Naive thymus-derived CD8-positive, alpha-beta T cell (primary cell): ENCODE measurements at places on chromosomes 12 and 14.

DNA sequence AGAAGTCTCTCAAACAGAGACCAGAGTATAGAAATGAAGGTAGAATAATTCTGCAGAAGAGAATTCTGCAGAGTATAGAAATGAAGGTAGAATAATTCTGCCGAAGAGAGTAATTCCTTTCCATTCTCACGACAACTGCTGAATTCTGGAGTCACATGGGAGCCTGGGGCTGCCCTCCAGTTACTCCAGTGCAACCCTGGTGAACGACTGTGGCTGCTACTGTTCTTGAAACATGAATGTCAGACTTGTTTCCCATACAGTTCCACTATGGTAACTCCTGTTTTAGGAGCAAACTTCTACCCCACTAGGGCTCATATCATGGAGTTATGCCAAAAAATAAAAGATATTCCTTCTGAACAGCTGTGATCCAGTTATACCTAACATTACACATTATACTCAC is 164.4 kb downstream of the KICS2 start:
- DNase-seq: no peak
- H3K4me1 ChIP-seq: no peaks in the 10 kb centered on the region
- no peak overlapping the region for H3K27ac ChIP-seq
- no peaks in the 10 kb centered on the region for H3K36me3 ChIP-seq

GRCh38 chr12:546265-546919 is 86.7 kb downstream of the B4GALNT3 start:
- no peak for DNase-seq
- no peak overlapping the region for H3K4me3 ChIP-seq
- peaks cover 20% of the 10 kb centered on the region for H3K4me1 ChIP-seq
- H3K36me3 ChIP-seq: peaks cover 5% of the 10 kb centered on the region
- H3K27me3 ChIP-seq: peaks cover 35% of the 10 kb centered on the region

DNA sequence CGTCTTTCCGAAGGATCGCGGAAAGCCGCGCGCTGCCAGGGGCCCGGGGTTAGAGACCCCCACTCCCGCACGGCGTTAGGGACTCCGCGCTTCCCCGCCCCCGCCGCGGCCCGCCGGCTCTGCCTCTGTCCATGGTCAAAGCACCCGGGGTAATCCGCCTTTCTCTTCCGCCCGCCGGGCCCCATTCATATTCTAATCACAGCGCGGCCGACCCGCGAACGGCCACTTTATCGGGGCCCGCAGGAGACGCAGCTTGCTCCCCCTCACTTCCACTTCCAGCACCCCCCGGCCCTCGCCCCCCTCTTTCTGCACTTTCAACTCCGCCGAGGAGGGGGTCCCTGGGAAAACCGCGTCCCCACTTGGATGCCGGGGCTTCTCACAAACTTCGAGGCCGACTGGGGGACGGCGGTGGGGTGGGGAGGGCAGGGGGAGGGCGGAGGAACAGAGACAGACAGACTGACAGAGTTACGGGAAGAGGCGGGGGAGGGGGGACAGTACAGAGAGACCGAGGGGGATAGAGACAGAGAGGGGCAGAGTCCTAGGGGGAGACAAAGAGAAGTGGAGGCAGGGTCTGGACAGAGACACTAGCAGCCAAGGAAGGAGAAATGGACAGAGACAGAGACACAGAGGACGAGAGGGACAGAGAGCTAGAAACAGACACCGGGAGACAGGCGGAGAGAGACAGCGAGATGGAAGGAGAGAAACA is 1.1 kb upstream of the RFX4 start:
- H3K4me1 ChIP-seq: peaks cover 49% of the 10 kb centered on the region
- H3K4me3 ChIP-seq: peak overlapping the region; percentile 77
- no peak for DNase-seq
- peaks cover 3% of the 10 kb centered on the region for H3K36me3 ChIP-seq
- H3K27me3 ChIP-seq: peaks cover 87% of the 10 kb centered on the region

GRCh38 chr12:102993537-102993936 is 36.1 kb downstream of the ASCL1 start:
- peaks cover 2% of the 10 kb centered on the region for H3K36me3 ChIP-seq
- no peak overlapping the region for H3K27ac ChIP-seq
- no peak overlapping the region for H3K4me3 ChIP-seq
- no peak for DNase-seq

DNA sequence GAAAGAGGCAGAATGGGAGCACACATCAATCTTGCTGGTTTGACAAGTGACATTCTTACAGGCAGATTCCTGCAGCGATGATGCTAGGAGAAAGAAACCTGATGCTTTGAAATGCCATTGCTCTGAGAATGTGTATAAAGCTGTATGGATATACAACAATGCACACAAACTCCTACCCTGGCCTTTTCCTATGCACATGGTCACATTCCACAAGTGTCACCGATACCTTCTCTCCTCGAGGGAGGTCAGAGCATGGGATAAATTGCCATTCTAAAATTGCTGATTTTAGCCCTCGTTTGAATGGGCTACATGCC is 11.9 kb downstream of the FGF6 start:
- H3K4me1 ChIP-seq: no peaks in the 10 kb centered on the region
- DNase-seq: no peak
- H3K4me3 ChIP-seq: no peak overlapping the region

DNA sequence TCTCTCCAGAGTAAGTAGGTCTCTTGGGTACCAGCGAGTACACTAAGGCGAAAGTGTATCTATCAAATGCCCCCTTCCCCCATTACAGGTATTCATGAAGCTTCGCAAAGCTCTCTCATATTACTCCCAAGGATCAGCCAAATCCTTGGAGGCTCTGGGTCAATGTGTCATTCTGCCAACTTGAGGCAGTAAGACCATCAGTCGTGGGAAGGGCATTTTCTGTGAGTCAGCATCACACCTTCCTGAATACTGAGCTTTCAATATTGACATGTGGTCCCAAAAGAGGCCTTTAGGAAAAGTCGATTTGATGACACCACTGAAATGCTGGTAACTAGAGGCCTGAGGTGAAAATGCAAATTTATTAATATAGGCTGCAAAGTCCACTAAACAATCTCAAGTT is 323.9 kb downstream of the LRIG3 start:
- no peaks in the 10 kb centered on the region for H3K4me1 ChIP-seq
- no peak overlapping the region for H3K27ac ChIP-seq
- DNase-seq: no peak
- no peaks in the 10 kb centered on the region for H3K36me3 ChIP-seq
- peaks cover 7% of the 10 kb centered on the region for H3K27me3 ChIP-seq
- H3K4me3 ChIP-seq: no peak overlapping the region

- H3K4me3 ChIP-seq: no peak overlapping the region
- H3K27me3 ChIP-seq: peaks cover 13% of the 10 kb centered on the region
- H3K4me1 ChIP-seq: no peaks in the 10 kb centered on the region
- no peak overlapping the region for H3K27ac ChIP-seq
Observed at GRCh38 chr14:60621386-60621785, 27.9 kb downstream of the SIX1 start.

GRCh38 chr12:2739069-2739468 is 55.7 kb upstream of the FKBP4 start:
- no peak for DNase-seq
- no peaks in the 10 kb centered on the region for H3K4me1 ChIP-seq
- no peaks in the 10 kb centered on the region for H3K36me3 ChIP-seq
- no peak overlapping the region for H3K27ac ChIP-seq
- no peak overlapping the region for H3K4me3 ChIP-seq

GRCh38 chr12:70638639-70639360 is 1.6 kb upstream of the PTPRB start:
- no peak overlapping the region for H3K4me3 ChIP-seq
- no peak overlapping the region for H3K27ac ChIP-seq

DNA sequence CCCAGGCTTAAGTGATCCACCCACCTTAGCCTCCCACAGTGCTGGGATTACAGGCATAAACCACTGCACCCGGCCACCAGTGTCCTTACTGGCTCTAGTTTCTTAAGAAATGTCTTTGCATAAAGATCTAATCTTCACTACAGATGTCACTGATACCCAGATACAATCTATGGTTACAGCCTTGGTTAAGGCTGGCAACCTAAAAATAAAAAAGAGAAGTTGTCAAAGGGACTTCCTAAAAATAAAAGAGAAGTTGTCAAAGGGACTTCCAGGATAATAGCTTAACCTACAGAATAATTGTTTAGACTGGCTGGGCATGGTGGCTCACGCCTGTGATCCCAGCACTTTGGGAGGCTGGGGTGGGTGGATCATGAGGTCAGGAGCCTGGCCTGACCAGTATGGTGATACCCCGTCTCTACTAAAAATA is 27.6 kb downstream of the ETFBKMT start:
- peaks cover 5% of the 10 kb centered on the region for H3K4me1 ChIP-seq
- peak overlapping the region; percentile 66 for H3K4me3 ChIP-seq
- peak overlapping the region; percentile 75 for H3K27ac ChIP-seq
- H3K36me3 ChIP-seq: peaks cover 78% of the 10 kb centered on the region
- no peaks in the 10 kb centered on the region for H3K27me3 ChIP-seq

GRCh38 chr12:116590561-116590960 is 31.4 kb downstream of the MAP1LC3B2 start:
- no peaks in the 10 kb centered on the region for H3K27me3 ChIP-seq
- DNase-seq: no peak
- H3K4me1 ChIP-seq: peaks cover 35% of the 10 kb centered on the region

DNA sequence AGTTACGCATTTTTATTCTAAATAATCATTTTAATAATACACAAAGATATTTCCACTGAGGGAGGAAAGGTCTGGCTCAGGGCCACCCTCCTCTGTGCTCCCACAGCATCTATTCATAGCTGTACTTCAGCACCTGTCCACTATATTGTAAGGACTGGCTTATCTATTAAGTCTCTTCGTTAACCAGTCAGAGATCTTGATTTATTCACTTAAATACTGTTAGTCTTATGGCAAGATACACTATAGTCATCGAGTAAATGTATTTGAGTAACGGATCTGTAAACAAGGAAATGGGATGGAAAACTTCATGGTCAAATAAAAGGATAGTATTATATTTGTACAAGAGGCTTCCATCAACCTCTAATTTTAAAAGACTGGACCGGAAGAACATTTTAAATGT is 54.6 kb downstream of the SPTLC2 start:
- no peaks in the 10 kb centered on the region for H3K27me3 ChIP-seq
- no peak overlapping the region for H3K27ac ChIP-seq

DNA sequence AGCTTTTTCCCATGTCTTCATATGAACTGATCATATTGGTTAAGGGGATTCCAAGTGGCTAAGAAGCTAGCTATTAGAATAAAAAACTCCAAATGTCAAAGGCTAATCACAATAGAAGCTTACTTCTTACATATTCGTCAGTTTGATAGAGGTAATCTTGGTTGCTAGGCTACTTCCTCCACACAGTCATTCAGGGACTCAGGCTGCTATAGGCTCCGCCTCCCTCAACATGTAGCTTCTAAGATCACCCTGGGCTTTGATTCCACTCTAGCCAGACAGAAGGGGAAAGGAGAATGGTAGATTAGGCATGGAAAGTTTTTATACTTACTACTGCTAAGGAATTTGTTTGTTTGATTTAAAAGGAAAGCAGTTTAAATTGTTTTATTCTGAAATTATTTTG is 207.9 kb downstream of the EFCAB11 start:
- no peaks in the 10 kb centered on the region for H3K27me3 ChIP-seq
- no peaks in the 10 kb centered on the region for H3K36me3 ChIP-seq
- no peak for DNase-seq
- no peak overlapping the region for H3K27ac ChIP-seq
- peaks cover 46% of the 10 kb centered on the region for H3K4me1 ChIP-seq

GRCh38 chr12:76123259-76124212 is 39.1 kb upstream of the NAP1L1 start:
- H3K4me1 ChIP-seq: no peaks in the 10 kb centered on the region
- H3K27ac ChIP-seq: no peak overlapping the region
- H3K4me3 ChIP-seq: no peak overlapping the region
- no peaks in the 10 kb centered on the region for H3K27me3 ChIP-seq
- no peaks in the 10 kb centered on the region for H3K36me3 ChIP-seq

- H3K36me3 ChIP-seq: no peaks in the 10 kb centered on the region
- no peak for DNase-seq
- H3K4me3 ChIP-seq: no peak overlapping the region
- peaks cover 26% of the 10 kb centered on the region for H3K4me1 ChIP-seq
- no peaks in the 10 kb centered on the region for H3K27me3 ChIP-seq
Observed at GRCh38 chr12:112327209-112327938, 54.9 kb downstream of the HECTD4 start.

GRCh38 chr12:101115326-101115725 is 94.7 kb downstream of the SLC5A8 start:
- no peaks in the 10 kb centered on the region for H3K27me3 ChIP-seq
- no peak overlapping the region for H3K4me3 ChIP-seq
- no peaks in the 10 kb centered on the region for H3K4me1 ChIP-seq
- no peak for DNase-seq

DNA sequence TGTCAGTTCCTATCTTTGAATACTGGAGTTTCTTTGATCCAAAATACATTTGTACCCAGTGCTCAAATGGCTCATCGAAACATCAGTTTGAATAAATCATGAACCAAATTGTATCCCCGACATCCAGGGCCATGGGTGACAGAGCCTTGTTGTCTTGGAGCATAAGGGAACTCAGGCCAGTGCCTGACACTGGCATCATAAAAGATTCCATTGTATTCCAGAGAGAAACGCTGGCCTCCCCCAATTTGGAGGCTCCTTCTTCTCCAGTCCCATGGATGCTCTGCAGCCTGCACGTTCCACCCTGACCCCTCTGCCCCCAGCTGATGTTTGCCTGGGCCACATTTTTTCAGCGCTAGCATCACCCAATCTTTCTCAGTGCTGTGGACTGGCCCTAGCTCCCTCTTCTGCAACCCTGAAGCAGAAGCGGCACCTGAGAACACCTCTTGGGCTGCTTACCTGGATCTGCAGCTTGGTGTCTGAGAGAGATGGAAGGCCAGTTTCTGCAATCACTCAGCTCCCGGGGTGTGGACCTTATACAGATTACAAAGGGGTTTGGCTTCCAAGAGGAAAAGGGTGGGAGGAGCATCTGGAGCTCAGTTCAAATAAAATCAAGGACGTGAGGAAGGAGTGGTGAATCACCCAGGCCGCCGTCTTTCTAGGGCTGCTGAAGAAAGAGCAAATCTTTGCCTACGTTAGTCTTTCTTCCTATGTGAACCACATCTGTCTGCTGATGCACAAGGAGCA is at the start of gene RNASE1:
RNASE1 (minus strand) TSS at position 504 of the 744 bp plus-strand sequence. CDS start 776 bp downstream, outside the sequence.
- no peak for DNase-seq
- no peaks in the 10 kb centered on the region for H3K36me3 ChIP-seq
- H3K4me3 ChIP-seq: no peak within 1 kb of the TSS
- peaks cover 5% of the 10 kb centered on the region for H3K27me3 ChIP-seq

- peaks cover 7% of the 10 kb centered on the region for H3K27me3 ChIP-seq
- DNase-seq: no peak
- no peak overlapping the region for H3K4me3 ChIP-seq
- H3K27ac ChIP-seq: no peak overlapping the region
- no peaks in the 10 kb centered on the region for H3K4me1 ChIP-seq
- H3K36me3 ChIP-seq: no peaks in the 10 kb centered on the region
Observed at GRCh38 chr12:110917961-110918360, 2.4 kb downstream of the MYL2 start.

DNA sequence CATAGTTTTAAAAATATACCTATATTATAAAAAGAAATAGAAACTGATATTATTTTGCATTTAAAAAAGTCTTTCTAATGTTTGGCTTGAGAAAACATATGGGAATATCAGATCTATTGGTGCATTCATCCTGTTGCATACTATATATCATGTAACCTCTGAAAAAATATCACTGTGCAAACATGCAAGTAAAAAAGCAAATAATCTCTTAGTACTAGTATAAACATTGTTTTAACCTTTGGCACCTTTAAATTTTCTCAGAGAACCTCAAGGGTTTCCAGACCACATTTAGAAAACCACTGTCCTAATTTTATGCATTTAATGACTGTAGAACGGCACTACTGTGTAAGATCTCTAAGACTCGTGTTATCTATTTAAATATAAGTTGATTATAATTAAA is 416.8 kb downstream of the LRFN5 start:
- H3K27me3 ChIP-seq: no peaks in the 10 kb centered on the region
- H3K4me3 ChIP-seq: no peak overlapping the region
- no peaks in the 10 kb centered on the region for H3K36me3 ChIP-seq
